Activated T-cell treated with anti-CD3 and anti-CD28 coated beads for 48 hours (primary cell): ENCODE measurements at places on chromosomes 16 and 17.

DNA sequence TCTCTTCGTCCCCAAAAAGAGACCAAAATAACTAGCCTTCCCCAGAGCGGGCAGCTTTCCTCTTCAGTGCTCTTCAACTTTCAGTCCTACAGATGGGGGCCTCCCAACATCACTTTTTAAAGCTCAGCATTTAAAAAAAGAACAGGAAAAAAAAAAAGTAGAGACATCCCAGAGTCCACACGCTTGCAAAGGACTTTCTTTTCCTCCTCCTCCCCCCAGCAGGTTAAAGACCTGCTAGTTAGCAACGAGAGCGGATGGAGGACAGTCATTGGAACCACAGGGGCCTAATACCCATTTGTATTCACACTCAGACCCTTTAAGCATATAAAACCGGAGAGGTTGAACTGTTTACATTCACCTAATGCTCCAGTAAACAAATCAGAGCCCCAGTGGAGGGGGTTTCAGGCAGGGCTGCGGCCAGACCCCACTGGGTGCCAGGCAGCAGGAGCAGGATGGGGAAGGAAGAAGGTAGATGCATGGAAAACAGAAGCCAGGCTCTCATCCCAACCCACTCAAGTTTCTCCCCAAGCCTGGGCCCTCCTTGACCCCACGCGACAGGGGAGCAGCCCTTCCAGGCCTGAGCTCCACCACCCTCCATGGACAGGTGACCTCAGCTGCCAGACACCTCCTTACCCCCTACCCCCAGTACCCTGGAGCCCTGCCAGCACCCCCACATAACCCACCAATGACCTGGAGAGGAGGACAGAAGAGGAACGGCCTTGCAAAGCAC is 15.2 kb downstream of the ZFHX3 start:
- no peak for DNase-seq

GRCh38 chr17:76808326-76808725 is 59.9 kb upstream of the MGAT5B start:
- DNase-seq = no peak

DNA sequence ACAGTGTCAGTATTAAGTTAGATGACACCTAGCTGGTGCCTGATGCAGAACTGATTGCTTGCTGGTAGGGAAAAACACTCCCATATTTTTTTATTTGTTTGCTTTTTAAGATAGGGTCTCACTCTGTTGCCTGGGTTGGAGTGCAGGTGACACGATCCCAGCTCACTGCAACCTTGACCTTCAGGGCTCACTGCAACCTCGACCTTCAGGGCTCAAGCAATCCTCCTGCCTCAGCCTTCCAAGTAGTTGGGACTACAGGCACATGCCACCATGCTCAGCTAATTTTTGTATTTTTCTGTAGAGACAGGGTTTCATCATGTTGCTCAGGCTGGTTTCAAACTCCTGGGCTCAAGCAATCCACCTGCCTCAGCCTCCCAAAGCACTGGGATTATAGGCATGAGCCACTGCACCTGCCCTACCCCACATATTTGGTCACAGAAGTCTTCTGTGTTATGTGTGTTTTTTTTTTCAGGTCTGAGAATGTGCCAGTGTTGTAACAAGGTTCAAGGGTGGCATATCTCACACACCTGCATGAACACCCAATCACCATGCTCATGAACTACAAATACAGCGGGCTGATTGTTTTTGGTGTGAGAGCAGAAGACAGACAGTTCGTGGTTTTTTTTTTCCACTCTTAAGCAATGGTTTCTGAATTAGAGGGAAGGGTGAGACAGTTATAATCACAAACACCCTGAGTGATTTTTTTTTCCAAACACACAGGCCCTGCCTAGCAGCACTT is 22.8 kb downstream of the SPAG9 start:
- DNase-seq = no peak

- no peak for DNase-seq
These were observed 86.0 kb upstream of the KIF2B start for GRCh38 chr17:53736516-53737240.

GRCh38 chr16:48462106-48462740 is 77.0 kb upstream of the SIAH1 start:
- DNase-seq = no peak

DNA sequence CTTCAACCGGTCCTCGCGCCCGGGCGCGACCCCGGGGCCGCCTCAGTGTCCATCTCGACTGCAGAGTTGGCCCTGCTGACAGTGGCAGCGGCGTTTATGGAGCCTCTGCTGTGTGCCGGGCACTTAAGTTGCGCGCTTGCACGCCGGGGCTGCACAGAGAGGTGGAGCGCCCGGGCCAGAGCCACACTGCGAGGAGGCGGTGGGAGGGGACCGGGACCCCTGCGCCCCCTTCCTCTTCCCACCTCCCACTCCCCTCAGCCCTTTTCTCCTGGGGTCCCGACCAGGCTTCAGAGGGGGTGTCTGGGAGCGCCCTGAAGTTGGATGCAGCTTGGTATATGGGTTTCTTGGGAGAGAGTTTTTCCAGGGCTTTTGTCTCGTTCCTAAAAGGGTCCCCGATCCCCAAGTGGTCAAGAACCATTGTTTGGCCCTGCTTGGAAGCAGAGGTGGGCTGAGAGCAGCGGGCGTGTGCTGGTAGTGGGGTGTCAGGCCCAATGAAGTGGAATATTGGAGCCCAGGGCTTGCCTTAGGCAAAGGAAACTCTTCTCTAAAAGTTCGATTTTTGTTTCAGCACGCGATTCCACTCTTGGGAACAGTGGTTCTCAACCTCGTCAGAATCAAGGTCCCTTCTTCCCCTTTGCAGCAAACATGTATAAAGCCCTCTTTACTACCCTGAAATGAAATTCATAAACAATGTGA is 605 bp downstream of the MRTFB start:
- no peak for DNase-seq

DNA sequence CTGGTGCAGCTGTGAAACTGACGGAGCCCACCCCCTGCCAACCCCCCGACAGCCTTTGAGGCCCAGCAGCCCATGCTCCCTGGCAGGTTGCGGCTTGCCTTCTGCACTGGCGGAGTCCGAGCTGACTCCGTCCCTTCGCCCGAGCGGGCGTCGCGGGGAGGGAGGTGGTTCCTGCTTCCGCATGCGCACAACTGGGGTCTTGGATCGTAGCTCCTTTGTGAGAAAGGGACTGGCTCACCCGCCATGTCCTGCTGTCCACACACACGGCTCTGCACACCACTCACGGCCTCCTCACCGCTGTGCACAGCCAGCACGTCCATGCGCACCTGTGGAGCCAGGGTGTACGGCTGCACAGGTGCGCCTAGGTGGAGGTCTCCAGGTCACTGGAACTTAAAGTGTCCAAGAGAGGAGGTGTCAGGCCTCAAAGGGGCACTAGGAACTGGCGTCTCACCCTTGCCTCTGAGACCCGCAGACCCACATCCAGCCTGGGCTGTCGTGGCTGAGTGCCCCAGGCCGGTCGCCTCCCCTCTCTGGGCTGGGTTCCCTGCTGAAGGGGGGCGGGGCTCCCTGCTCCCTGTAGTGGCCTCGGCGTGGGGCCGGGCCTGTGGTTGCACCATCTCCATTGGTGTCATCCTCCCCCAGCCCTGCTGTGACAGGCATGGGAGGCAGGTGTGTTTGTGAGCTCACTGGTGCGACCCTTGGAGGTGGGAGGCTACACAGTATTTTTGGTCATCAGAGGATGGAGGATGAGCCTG is 45.3 kb downstream of the JPH3 start:
- no peak for DNase-seq

GRCh38 chr17:1577583-1578013 is 15.0 kb upstream of the PITPNA start:
- no peak for DNase-seq

- DNase-seq = no peak
These were observed 170.2 kb downstream of the RAB11FIP4 start for GRCh38 chr17:31561469-31562375.

- DNase-seq = no peak
These were observed 21.6 kb upstream of the IL17C start for GRCh38 chr16:88616736-88617135.

DNA sequence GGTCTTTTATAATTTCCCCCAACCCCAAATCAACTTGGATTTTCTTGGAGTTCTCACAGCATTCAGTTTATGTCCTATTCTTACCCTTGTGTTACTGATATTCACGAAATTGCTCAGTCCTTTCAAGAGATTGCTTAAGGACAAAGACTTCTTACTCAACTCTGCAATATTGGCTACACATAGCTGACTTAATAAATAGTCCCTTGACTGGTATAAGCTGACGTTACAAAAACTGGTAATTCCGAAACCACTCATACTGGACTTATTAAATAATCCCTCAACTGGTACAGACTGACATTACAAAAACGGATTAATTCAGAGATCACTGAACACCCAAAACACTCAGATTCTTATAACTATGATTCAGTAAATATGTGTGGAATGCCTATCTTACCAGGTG is 860 bp downstream of the TIGD7 start:
- no peak for DNase-seq

DNA sequence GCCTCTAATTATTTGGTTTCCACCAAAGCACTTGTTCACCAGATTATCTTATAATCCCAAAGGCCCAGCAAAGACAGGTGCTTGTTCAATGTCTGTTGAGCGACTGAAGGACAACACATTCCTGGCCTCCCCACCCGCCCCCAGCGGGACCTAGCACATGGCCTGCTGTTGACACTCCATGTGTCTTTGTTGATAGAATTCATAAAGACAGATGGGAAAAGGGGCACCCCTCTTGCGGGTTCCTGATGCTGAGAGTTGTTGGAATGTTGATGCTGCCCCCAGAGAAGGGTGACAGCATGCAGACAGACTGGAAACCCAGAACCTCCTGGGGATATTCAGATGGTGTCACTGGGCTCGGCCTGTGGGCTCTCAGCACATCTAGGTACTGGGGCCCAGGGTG is 36.9 kb downstream of the SNX20 start:
- DNase-seq = no peak

GRCh38 chr16:87778830-87779579 is 13.2 kb upstream of the KLHDC4 start:
- peak; percentile 95 for DNase-seq

DNA sequence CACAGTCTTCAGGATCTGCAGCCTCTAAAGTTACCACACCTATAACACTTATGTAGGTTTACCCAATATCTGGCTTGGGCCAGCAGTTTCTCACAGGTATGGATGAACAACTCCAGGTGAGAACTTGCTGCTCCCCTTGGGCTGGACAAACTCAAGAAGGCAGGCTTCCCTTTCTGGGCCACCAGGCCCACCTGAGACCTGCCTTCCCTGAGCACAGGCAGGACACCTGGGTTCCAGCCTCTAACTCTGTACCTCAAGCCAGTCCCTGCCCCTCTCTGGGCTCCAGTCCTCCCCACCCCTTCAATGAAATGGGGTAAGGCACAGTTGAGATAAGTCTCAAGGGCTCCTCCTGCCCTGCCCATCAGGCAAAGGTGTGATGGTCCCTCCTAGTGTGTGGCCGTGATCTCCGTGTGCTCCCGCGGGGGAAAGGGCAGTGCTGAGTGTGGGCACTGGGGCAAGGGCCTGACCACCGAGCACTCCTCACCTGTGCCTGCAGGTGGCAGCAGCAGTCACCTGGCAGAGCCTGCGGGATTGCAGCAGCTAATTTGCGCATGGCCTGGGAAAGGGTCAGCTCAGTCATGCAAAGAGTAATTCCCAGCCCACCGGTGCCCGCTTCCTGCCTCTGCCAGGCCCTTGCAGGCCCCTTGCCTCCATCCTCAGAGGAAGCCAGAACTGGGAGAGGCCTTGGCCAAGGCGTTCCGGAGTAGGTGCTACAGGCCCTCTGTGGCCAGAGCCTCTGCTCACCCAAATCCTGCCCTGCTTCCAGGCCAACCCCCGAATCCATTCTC is 28.2 kb upstream of the ADGRG1 start:
- DNase-seq = no peak

DNA sequence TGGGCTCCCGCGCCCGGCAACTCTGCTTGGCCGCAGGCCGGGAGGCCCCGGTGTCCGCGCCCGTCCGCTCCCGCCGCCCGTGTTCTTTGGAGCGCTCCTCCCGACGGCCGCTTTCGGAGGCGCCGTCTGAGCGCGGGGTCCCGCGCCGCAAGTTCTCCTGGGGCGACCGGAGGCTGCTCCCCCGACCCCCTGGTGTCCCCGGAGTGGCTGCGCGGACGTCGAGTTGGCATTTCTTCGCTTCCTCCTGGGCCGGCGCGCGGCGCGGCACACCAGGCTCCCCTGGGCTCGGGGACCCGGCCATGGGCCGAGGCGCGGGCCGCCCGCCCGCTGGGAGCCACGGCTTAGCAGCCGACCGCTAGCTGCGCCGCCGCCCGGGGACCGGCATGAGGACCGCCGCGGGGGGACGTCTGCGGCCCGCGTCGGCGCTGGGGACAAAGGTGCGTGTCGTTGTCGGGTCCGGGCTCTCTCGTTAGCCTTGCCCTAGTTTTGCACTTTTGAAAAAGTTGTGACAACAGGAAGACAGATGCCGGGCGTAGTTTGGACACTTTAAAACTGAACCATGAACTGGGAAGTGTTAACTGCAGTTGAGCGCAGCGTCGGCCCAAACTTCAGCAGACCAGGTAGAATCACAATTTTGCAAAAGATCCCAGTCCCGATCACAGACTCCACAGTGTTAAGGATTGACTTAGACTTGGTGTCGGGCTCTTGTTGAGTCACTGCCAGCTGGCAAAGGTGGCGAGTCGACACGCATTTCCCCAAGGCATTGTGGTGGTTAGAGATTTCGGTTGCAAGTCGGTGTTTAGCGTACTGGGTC is 700 bp downstream of the UBN1 start:
- peak; percentile 21 for DNase-seq

DNA sequence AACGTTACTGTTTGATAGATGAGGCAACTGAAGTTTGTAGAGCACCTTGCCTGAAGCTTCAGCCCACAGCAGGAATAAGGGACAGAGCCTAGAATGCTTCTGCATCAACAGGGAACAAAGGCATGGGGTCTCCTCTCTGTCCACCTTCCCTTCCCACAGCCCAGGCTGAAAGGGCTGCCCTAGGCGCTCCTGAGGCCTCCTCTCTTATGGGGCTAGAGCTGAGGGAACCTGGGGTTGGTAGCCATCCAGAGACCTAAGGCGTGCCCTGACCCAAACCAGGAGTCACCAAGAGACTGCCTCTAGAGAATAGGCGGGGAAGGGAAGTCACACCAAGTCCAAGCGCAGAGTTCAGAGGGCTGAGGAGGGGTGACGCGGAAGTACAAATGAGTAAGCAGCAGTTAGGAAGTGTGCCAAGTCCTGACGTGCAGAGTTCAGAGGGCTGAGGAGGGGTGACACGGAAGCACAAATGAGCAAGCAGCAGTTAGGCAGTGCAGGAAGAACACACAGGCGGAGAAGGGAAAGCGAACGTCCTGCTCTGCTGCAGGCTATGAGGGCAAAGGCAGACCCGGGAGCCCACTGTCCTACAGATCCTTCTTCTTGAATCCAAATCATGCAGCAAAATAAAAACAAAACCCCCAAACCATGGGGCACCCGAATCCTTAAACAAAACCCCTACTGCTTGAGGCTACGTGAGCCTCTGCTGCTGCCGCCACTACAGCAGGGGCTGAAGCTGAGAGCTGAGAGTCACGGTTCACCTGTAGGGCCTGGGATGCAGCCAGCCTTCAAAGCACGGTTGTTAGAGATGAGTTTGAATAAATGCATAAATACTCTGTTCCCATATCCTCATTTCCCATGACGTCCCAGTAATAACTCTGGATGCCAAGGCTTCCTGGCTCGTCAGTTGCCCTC is 2.7 kb upstream of the SPG7 start:
- DNase-seq = peak; percentile 82
